ENCODE measurements at places on chromosomes 3 and 15.

DNA sequence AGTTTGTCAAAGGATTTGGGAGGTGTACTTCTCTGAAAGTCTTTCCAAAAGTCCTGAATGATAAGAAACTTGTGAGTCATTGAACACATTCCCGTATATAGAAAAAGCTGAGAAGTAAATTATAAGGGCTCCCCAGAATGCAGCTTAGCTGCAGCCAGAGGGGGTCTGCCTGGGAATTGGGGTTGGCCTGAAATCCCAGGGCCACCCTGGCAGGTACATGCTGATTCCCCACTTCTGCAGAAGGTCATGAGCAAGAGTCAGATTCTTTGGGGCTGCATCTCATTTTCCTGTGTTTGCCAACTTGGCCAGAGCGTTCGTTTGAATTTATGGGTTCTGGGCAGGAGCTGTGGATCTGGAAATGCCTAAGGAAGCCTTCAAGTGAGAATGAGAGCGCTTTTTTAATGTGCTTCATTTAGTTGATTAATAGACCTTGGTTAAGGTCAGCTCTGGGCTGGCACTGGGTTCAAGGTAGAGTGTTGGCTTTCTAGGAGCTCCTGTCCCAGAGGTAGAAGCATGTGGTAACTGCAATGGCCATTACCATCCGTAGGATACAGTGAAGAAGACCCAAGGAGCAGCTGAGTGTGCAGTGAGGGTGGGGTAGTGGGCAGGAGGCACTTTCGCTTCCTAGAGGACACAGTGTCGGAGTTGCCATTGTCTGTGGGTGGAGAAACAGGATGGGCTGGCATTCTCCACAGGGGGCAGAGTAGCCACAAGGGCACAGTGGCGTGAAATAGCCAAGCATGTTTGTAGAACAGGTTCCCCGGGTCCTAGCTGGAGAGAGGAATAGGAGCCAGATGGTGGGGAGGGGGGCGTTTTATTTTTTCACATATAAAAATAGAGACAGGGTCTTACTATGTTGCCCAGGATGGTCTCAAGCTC is 3.2 kb downstream of the SLC6A6 start:
- no peak for DNase-seq

- DNase-seq = no peak
Observed at GRCh38 chr3:7692866-7693265, 808.8 kb upstream of the LMCD1 start.

DNA sequence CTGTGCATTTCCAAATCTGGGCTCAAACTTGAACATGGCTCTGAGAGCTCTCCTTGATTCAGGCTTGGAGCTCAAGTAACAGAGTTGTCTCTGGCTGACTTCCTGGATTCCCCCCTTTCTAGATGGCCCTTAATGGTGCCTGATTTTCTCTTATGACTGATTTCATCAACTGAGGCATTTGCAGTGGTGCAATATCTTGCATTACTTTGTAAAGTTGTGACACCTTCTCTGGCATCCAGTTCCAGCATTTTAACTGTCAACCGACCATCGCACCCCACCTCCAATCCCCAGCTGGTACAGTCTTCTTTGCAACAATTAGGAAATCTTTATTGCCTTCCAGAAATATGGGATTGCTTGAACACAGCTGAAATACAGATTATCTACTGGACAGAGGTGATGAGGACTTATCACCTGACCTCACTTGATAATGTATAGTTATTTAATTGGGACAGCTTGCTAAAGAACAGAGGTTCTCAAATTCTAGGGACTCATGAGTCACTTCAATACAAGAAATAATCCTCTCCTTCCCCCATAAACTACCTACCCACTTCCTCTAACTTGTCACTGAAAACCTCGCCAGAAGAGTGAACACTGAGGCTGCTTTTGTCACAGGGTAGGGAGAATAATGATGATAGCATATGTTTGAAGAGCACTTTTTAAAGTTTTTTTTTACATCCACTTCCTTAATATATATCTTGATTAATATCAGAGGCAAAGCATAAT is 41.8 kb downstream of the FILIP1L start:
- no peak for DNase-seq

GRCh38 chr3:99544786-99545281 is 93.6 kb upstream of the COL8A1 start:
- DNase-seq = no peak

- DNase-seq = no peak
Observed at GRCh38 chr3:4505688-4506558, 12.8 kb downstream of the ITPR1 start.

GRCh38 chr3:45055411-45056143 is 29.5 kb downstream of the CLEC3B start:
- no peak for DNase-seq

DNA sequence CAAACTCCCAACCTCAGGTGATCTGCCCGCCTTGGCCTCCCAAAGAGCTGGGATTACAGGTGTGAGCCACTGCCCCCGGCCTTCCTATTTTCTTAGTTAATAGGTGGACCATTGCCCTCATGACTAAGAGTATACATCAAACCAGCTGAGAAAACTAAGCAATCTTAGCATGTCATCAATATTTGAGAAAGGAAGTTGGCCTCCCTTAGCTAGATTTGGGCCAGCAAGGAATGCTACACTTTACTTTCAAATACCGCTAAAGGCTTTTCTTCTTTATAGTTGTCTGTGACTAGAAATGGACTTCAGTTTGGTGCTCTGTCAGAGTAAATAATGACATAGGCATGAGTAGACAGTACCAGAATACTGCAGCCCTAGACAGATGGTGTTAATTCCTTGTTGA is 199.3 kb downstream of the GAP43 start:
- DNase-seq = no peak

DNA sequence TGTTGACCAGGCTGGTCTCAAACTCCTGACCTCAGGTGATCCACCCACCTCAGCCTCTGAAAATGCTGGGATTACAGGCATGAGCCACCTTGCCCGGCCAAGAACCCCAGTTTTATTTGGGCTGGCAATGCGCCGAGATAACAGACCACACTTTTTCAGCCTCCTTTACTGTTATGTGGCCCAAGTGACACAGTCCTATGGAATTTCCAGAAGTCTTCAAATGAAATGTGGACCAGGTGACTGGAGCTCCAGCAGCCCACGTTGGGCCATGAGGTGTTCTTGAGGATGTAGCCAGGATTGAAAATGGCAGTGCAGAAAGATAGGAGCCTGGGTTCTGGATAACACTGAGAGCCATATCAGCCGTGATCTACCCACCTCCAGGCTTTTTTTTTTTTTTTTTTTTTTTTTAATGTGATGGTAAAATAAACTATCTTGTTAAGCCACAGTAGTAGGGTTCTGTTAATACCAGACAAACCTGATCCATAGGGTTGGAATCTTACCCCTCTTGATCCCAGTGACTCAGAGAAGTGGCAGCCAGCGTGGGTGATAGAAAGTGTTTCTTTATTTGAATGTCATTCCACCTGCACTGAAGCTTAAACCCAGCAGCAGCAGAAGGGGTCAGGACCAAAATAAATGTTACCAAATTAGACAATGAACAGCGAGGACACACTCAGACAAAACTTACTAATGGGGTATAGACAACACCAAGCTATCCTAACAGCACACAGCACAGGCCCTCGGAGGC is 55.6 kb downstream of the LHFPL4 start:
- no peak for DNase-seq

DNA sequence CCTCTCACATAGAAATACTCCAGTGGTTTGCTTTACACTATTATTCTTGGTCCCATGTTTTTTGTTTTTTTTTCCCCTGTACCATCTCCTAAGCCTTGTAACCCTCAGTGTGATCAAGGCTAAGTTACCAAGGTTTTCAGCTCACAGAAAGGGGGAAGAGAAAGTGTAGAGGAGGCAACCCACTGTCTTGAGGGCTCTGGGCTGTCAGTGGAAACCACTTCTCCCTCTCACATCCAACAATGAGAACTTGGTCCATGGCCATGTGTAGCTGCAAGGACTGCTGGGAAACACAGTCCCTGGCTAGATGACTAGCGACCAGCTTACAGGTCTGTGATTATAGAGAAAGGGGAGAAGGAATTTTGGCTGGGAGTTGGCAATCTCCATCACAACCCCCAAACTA is 30.3 kb downstream of the GPD1L start:
- DNase-seq = no peak

GRCh38 chr3:8845641-8846040 is 76.2 kb upstream of the OXTR start:
- DNase-seq = no peak

DNA sequence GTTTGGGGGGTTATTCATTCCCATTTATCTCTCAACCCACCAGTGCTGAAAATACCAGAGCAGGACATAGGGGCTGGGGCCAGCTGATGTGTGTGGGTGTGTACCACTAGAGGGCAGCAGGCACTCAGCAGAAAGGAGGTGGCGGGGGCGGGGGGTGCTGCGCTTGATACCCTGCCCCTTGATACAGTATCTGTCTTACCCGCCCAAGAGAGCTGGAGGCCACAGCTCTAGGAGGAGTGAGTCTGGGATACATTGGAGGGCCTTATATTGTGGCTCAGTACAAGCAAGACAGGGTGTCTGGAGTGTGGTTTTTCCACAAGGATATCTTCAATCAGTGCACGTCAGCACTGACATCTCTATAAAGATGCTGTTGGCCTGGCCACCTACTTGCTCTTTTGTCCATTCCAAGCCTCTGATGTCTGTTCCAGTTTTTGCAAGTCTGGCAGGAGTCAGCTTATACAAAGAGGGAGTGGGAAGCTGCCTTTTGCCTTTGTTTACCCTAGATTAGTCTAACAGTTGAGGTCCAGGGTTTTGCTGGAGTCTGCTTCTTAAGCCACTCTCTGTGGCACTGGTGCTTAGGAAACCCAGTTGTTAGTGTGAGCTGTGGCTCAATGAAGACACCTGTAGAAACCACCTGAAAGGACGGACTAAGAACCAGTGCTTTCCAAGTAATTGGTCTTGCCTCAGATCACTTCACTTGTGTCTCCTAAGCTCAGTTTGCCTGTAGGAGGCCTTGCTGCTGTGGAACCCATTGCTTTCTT is 1.5 kb upstream of the RBM15B start:
- DNase-seq = no peak

DNA sequence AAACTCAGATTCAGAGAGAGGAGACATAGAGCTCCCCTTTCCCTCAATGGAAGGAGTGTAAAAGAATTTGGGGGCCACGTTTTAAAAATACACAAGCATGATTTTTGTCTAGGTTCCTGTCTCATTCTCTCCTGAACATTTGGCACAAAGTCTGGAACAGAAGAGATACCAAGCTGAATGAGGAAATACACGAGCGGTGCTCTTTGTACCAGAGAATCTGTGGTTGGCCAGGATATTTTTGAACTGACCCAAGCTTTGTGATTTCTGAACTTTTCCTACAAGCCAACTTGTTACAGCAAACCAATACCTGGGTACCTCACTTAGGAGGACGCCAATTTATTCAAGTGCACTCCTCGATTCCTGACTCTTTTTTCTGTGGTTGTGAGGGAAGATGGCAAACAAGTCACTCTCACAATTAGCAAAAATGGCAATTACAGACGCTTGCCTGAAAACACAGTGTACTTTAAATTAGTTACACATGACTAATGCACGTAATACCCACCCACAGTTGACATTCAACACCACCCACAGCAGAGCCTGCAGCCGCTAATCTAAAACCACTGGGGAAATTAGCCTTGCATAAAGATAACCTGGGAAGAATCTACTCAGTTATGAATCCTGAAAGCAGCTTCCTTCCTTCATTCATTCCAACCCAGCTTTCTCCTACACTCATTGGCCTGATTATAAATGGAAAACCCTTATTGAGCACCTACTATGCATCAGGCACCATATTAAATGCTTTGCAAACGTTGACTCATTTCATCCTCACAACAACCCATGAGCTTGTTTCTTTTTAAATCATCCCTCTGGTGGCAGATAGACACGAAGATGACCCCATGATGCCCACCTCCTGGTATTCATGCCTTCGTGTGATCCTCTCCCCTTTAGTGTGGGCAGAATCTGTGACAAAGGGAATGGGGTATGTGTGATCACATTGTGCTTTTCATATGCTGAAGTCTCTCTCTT is 293.5 kb downstream of the KBTBD8 start:
- peak; percentile 22 for DNase-seq

DNA sequence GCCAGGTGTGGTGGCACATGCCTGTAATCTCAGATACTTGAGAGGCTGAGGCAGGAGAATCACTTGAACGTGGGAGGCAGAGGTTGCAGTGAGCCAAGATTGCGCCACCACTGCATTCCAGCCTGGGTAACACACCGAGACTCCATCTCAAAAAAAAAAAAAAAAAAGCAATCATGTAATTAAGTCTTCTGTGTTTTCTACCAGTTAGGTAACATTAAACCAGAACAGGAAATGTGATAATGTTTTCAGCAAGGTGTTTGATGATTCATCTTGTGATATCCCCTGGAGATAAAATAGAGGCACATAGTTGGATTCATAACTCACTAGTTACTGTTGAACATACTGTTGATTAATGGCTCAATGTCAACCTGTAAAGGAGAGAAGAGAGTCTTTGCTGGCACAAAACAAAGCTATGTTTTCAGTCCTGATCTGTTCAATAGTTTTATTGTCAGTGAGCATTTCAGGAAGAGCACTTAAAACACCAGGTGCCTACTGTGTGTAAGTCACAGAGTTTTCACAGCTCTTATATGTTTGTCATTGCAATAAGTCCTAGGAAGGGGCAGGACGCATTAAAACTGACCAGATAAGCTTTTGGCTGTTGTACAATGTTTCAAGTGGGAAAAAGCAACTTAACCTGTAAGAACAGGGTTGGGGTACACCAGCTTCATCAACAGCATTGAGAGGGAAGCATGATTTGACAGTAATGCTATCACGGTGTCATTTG is 19.5 kb downstream of the DNAJB11 start:
- DNase-seq = no peak

GRCh38 chr3:70360979-70361760 is 48.7 kb upstream of the MDFIC2 start:
- DNase-seq = no peak

DNA sequence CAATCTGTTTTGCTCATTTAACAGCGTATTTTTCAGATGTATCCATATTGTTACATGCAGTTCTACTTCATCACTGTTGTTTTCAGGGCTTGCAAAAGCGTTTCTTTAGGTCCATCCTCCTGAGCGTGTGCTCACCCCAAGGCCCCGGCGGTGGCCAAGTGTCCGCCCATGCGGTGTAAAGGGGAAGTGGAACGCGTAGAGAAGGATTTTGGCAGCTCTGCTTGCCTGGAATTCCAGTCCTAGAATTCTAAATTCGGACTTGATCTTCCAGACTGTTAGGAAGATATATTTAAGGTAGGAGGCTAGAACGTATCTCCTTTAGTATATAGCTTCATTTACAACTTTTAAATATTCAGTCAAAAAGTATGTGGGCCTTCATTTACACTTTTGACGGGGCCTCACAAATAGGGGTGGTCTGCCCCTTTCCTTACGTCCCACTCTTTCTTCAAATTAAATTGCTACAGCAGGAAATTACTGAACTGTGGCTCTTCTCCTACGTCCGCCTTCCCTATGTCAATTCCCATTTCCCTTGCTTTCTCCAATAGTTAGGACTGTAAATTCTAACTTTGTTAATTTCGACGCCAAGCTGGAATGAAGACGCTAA is 609 bp upstream of the TBC1D23 start:
- DNase-seq = no peak

All from hippocampal formation (tissue), 2 donors.